ENCODE measurements at places on chromosomes 2 and 18.
A peak's percentile ranks its signal among the peaks of the same experiment; 100 is the strongest.

DNA sequence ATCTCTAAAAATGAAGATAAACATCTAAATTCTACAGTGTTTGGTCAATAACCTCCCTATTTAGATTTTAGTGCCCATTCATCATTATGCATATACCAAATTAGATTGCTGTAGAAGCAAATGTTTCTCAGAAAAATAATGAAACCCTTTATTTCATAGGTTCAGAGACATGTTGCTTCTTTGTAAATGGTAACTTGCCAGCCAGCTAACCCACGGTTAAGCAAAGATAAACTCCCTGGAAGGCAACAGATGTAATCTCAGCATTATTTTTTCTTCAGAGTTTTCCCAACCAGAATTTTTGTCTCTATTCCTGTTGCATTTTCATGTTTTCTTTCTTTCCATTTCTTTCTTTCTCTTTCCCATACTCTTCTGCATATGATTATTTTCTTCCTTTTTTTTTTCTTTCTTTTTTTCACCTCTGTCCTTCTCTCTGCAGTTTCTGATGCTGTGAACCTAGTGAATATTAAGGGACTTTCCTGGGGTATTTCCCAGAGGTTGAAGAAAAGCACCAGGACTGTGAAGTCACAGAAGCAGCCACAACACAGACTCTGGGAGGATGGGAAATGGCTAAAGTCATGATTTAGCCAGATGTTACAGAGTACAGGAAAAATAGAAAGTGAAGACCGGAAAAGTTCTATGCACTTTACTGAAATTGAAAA lies 50.0 kb upstream of the DSG1 start:
- no peak for DNase-seq

GRCh38 chr2:46315103-46315890 lies 18.1 kb downstream of the EPAS1 start:
- peak; percentile 79 for DNase-seq

DNA sequence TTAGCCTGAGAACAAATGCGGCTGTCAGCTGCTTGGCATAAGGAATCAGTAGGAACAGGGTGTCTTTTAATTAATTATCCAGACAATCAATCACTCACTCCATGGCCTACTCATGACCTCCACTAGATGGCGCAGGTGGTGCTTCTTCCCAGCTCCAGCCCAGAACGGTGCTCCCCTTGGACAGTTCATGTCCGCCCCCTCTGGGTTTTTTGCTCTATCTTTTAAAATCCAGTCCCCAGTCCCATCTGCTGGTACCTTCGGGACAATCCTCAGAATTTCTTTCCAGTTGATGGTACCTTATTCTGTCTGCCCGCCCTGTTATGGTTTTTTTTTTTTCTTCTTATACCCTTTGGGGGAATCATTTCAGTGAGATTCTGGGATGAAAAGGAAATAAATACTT lies 99.8 kb downstream of the CACNB4 start:
- DNase-seq: peak; percentile 43

DNA sequence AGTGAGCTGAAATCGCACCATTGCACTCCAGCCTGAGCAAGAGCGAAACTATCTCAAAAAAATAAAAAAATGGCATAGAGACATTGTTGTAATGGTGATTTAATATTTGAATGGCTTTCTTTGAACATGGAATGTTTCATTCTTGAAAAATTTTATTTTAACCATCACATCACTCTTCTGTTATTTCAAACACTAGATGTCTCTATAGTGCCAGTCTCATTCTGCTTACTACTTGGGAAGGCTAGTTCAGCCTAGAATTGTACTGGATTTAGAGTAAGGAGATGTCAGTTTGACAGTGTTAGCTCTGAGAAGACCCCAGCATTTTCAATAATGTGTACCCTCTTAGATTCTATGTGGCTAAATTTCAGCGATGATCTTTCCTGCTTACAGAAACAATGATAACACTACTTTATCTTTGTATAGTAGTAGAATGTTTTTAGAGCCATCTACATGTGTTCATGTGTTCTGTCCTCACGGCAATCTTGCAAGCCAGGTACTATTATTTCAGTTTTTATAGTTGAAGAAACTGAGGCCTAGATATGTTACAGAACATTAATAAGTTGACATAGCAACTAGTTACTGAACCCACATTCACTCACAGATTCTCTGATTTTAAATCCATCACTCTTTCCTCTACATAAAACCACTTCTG lies 142.9 kb upstream of the ZSWIM2 start:
- DNase-seq: no peak

- DNase-seq: no peak
These were observed 67.3 kb upstream of the TEX51 start for GRCh38 chr2:126831234-126832005.

DNA sequence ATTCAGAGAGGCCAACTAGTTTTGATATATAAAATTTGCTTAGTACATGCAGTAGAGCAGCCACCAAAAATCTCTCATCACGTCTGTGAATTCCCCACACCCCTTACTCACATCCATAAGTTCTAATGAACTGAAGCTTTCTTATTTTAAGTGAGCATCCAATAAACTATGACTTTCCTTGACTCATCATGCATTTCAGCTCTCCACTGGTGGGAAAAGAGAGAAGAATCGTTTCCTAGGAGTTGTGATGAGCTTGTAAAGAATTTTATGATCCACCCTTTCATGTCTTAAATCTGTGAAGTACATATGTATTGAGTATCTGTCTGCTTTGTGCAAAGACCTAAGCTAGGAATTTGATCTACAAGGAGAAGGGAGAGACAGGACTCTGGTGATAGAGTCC lies 428.6 kb downstream of the SETBP1 start:
- no peak for DNase-seq

GRCh38 chr2:221104361-221104811 lies 467.7 kb downstream of the EPHA4 start:
- peak; percentile 70 for DNase-seq

GRCh38 chr2:119712571-119712970 lies 33.6 kb downstream of the TMEM177 start:
- no peak for DNase-seq

GRCh38 chr2:102755284-102755683 lies 6.5 kb upstream of the TMEM182 start:
- DNase-seq: no peak

DNA sequence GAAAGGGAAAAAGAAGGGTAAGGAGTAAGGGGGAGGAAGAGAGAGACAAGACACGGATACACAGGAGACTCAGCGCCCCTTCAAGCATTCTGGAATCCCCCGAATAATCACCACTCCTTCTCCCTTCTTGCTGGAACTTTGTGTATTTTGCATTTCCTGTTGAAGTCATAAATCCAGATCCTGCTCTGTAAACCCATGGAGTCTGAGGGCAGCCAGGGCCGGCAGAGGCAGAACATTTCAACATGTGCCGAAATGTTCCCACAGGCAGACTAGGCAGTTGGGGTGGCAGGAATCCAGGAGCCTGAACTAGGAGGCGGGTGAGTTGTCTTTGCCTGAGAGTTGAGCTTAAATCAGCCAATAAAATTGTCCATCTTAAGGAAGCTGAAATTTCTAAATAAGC lies 193.1 kb downstream of the SH3RF3 start:
- peak; percentile 81 for DNase-seq

DNA sequence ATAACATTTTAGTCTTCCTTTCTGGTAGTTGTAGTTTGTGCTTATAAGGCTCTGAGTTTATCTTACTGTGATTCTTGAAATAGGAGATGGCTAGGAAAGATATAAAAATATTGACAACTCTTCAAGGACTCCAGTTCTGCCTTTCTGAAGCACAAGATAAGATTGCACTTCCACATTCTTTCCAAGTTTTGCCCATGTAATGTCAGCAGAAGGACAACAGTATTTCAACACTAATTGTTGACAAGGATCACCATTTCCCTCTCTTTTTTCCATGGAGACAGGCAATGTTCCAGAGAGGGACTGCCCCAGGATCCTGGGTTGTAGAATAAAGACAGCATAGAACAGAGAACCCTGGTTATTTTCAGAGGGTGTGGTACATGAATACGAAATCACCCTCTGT lies 279.1 kb upstream of the CNTNAP5 start:
- DNase-seq: no peak

GRCh38 chr18:52766002-52766545 lies 426.1 kb downstream of the DCC start:
- no peak for DNase-seq

- DNase-seq: no peak
These were observed 477.2 kb upstream of the LRRTM4 start for GRCh38 chr2:77999376-77999775.

DNA sequence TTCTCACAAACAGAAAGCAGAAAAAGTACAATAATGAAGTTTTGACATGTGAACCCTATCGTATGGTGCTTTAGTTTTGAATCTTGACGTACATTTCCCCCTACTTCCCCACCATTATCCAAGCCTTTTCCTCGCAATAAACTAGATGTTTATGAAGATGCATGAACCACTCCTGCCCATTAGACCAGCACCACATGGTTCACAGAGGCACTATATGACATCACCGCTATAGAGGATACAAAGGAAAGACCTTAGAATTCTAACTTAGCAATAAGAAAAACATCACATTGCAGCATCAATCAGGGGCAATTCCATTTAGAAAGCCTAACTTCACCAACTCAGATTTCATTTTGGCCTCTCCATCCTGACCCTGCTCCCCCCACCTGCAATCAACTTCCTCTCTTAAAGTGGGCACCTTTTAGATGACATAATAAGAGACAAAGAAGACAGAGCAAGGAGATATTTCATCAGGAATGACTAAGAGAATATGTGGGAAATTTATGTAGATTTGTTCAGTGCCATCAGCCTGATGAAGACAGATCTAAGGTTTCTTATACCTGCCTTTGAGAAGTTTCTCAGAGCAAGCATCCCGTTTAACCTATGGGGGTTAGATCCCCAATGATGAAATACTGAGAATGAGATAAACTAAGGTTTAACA lies 124.9 kb downstream of the PIGN start:
- DNase-seq: no peak

GRCh38 chr2:190716176-190716807 lies 67.4 kb downstream of the NAB1 start:
- DNase-seq: no peak

- DNase-seq: no peak
These were observed 101.6 kb upstream of the CERS6 start for GRCh38 chr2:168354499-168354898.

GRCh38 chr2:207385076-207385475 lies 144.7 kb upstream of the CREB1 start:
- DNase-seq: no peak

DNA sequence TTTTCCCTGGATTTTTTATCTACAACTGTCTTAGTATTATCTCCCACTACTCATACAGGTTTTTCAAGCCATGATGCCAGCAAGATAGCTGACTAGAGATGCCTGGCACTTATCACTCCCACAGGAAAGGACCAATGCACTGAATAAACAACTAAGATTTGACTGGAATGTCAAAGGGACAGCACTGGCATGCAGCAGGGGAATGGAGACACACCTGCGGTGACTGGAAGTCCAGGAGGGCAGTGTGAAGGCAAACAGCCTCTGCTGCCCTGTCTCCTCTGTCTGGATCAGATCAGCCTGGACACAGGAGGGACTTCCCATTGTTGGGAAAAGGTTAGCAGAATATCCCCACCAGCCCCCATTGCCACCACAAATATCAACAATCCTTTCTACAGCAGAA lies 85.1 kb downstream of the TMEM237 start:
- no peak for DNase-seq

GRCh38 chr2:236180831-236181453 lies 12.8 kb upstream of the GBX2 start:
- DNase-seq: peak; percentile 81

- no peak for DNase-seq
These were observed 26.3 kb downstream of the IRS1 start for GRCh38 chr2:226773291-226773690.

DNA sequence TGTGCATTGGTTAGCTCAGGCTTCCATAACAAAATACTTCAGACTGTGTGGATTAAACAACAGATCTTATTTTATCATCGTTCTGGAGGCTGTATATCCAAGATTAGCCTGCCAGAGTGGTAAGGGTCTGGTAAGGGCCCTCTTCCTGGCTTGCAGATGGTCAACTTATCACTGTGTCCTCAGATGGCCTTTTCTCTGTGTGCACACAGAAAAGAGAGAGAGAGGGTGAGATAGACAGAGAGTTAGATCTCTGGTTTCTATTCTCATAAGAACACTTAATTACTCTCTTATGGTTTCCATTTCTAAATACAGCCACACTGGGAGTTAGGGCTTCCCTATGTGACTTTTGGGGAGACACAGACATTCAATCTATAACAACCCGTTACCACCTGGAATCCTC lies 1003.5 kb downstream of the TSN start:
- DNase-seq: no peak

- no peak for DNase-seq
These were observed 45.9 kb downstream of the THUMPD2 start for GRCh38 chr2:39733070-39733674.

DNA sequence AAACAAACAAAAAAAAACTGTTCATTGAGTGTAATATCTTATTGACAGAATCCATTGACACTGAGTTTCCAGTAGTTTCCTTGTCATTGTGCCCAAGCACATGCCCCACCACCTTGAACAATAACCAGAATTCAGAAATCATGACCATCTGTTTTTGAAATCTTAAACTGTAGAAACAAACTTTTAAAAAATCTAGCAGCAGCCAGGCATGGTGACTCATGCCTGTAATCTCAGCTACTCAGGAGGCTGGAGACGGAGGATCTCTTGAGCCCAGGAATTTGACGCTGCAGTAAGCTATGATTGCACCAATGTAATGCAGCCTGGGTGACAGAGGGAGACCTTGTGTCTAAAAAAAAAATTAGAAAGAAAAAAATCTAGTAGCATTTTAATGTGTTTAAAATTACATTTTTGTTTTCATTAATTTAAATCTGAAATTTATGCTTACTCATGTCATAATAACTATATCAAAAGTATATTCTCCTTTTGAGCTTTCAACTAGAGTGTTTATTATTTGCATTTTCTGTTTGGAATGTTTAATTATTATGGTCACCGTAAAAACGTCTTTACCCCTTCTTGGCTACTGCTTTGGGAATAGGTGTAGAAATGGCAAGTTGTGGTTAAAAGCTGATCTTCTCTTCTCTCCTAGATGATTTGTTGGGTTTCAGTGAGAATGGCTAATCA lies 25.2 kb upstream of the STON1 start:
- DNase-seq: no peak

- no peak for DNase-seq
These were observed 83.9 kb upstream of the PKDCC start for GRCh38 chr2:41963661-41964525.

- no peak for DNase-seq
These were observed 18.9 kb downstream of the SLC8A1 start for GRCh38 chr2:40432921-40433483.

GRCh38 chr2:171237751-171238505 lies 77.2 kb upstream of the TLK1 start:
- DNase-seq: no peak

DNA sequence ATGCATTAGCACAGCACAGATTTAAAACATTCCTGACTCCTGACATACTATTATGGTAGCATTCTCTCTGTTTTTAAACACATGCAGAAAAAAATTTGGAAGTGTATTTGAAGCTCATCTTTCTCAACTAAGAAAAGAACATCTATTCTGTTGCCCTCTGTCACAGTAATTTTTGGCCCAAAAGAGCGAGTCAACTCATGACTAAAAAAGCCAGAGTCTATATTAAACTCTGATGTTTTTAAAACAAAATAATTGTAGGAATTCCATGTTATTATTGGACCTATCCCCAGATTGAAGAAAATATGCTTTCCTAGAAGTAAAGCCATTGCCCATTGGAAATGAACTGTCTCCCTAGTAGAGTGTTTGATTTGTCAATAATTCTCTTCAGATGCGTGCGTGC lies 96.7 kb downstream of the CRIM1 start:
- no peak for DNase-seq

- no peak for DNase-seq
These were observed 91.0 kb downstream of the STPG4 start for GRCh38 chr2:47064106-47064505.

GRCh38 chr2:64145714-64146113 lies 1.5 kb upstream of the PELI1 start:
- DNase-seq: no peak
